ENCODE measurements at places on chromosomes 12 and 14.

- no peak for DNase-seq
Observed at GRCh38 chr12:1884651-1885050, 33.8 kb downstream of the CACNA2D4 start.

DNA sequence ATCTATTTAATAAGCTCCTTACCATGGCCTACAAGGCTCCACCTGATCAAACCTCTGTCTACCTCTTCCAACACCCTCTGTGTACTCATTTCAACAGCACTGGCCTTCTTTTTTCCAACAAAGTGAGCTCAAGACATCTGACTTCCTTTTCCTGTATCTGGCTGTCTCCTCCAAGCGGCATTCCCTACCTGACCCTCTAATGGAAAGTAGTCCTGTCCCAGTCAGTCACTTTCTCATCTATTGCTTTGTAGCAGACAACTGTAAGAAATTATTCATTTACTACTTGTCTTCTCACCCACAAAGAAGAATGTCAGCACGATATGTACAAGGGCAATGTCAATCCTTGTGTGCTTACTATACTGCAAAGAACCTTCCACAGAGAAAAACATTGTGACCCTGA lies 149.6 kb downstream of the MED13L start:
- DNase-seq, result no peak

DNA sequence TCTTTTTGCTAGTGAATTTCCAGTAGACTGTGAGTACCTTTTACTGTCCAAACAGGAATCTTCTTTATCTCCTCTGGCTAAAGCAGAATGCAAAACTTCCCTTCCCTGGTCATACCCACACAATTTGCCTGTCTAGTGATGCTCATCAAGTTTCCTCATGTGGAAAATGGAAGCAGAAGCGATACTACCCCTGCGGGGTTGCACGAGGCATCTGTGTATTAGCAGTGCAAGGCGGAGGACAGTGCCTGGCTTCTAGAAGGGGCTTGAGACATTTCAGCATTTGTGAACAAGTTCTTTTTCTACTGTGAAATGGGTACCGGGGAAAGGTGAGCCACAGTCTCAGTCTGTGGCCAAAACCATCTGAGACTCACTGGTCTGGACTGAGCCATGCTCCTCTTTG lies 340.9 kb downstream of the AACS start:
- DNase-seq, result no peak

DNA sequence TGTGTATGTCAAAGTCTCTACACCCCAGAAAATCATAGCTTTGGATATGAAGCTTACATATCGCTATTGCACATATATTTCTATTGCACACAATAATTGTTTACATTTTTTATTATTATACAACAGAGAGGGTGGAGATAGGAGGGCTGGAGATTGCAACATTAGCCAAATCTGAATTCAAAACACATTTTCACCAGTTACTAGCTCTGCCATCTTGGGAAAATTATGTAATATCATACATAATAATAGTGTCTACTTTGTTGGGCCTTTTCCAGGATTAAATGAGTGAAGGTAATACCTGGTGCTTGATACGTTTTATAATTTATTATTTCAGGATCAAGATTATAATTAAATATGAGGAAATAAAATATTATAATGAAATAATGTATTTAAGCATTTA lies 507.4 kb upstream of the TBX3 start:
- DNase-seq, result no peak

- no peak for DNase-seq
Observed at GRCh38 chr12:66430106-66430505, 127.8 kb downstream of the HELB start.

DNA sequence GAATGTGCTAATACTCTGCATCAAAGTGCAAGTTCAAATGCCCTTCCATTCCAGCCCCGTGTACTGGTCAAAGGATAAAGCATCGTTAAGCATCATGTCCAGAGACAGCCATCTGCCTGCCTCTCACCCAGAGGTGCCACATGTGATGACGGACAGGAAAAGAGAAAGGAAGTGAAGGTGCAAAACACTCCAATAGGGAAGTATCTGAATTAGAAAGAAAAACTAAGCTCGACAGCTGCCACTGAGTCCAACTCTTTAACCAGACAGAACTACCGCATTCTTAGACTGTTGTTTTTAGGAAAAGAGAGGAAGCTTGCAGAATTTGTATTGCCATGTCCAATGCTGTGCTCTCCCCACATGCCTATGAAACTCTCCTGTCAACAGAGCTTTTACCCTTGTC lies 465.0 kb upstream of the SOX5 start:
- no peak for DNase-seq

- peak; percentile 75 for DNase-seq
Observed at GRCh38 chr12:77685112-77685511, 145.6 kb upstream of the NAV3 start.

DNA sequence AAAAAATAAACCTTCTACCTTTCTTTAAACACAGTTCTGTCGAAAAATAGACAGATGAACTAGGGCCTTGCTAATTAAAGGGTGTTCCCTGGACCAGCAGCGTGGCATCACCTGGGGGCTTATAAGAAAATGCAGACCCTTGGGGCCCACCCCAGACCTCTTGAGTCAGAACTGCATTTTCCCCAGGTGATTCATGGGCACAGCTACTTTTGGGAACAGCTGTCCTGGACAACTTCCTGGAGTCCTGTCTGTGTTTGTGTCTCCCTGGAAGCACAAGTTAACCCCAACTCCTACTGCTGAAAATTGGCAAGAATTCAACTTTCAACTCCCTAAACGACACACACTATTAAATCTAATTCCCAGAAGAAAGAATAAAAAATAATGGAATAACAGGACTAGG lies 17.8 kb downstream of the FBLN5 start:
- no peak for DNase-seq

GRCh38 chr12:100295764-100296555 lies 29.0 kb downstream of the SCYL2 start:
- DNase-seq, result peak; percentile 16

DNA sequence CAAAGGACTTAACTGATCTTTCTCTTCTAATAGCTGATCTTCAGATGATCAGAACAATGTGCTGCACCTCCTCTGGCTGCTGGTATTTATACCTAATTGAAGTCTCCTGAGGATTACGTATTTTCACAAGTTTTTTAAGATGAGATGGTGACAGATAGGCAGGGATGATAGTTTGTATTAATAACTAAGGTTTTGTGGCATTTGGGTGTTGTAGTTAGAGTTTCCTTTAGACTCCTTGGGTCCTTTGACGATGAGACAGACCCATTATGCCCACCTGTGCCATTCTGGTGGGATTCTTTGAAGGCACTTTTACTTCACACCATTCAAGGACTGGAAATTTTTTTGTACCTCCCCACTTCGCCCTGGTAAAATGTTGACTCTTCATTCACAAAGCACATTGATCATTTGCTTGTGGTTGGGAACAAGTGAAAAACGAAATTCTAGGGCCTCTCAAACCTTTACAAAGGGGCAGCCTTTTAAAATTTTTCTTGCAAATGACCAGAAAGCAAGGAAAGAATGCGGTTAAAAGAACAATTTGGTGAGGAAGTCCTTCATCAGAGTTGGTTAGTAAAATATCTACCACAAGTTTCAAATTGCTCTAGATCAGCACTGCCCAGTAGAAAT lies at the start of gene IFNG:
IFNG (minus strand) TSS at position 60 of the 624 bp plus-strand sequence. CDS start 125 bp downstream, outside the sequence.
- no peak for DNase-seq

- DNase-seq, result no peak
Observed at GRCh38 chr14:80278293-80279023, 67.2 kb upstream of the DIO2 start.

DNA sequence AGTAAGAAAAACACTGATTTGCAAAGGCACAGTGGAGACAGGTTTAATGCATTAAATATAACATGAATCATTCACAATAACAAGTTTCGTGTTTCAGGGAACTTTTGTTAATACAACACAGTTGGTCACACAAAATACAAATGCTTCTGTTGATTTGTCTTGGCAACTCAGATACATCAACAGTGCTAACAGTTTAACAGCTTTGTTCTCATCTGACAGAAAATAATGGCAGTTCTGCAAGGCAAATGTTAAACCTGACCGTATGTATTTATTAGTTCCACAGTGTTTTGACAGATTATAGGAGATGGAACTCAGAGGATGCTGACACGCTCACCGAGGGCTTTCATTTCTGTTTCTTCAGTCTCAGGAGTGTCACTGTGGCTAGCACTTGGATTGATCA lies 350.7 kb downstream of the PRKD1 start:
- no peak for DNase-seq

GRCh38 chr12:110304061-110304551 lies 23.1 kb downstream of the ATP2A2 start:
- peak; percentile 32 for DNase-seq

- no peak for DNase-seq
Observed at GRCh38 chr12:12323118-12323517, 26.9 kb downstream of the MANSC1 start.

- DNase-seq, result no peak
Observed at GRCh38 chr14:72544615-72545387, 349.1 kb downstream of the DPF3 start.

DNA sequence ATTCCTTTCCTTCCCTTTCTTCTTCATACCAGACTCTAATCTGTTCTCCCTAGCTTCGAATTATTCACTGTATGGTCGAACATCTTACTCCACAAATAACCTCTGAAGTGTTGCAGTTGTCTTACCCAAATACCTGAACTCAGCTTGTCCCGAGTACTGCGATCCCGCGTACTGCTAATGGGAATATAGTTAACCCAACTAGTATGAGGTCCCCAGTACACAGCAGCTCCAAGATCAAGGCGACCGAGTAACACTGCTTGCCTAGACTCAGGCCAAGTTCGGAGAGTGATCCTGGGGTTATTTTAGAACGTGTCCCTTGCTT lies 462 bp upstream of the ETNK1 start:
- DNase-seq, result no peak

- no peak for DNase-seq
Observed at GRCh38 chr12:75836533-75836932, 195.0 kb downstream of the PHLDA1 start.

- DNase-seq, result no peak
Observed at GRCh38 chr12:126139355-126139754, 1074.1 kb downstream of the AACS start.

DNA sequence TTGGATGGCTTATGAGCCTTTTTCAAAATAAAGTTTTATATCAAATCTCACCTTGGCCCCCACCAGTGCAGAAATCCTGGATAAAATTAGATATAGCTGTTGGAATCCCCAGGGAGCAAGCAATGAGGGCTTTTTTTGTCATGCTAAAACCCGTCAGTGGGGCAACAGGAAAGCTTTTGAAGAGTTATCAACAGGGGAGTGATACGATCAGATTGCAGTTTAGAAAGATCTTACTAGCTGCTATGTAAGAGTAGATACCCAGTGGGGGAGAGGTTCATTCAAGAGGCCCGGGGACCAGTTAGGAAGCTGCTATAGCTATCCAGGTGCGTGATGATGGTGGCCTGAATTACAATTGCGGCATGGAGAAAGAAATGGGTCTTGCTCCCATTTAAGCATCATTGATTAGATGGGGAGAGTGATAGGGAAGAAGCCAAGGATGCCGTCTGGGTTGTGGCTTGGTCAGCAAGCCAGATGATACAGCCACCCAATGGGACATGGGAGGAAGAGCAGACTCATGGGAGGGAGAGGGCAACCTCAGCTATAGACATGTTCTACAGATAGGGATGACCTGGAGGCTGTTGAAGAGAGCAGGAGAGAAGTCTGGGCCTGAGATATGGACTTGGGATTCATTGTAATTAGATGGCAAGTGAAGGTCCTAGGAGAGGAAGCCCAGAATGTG lies 272.4 kb downstream of the DPF3 start:
- no peak for DNase-seq

GRCh38 chr12:3456809-3457208 lies 34.2 kb upstream of the PRMT8 start:
- DNase-seq, result no peak

GRCh38 chr12:18454330-18454729 lies 193.0 kb downstream of the PIK3C2G start:
- DNase-seq, result no peak

DNA sequence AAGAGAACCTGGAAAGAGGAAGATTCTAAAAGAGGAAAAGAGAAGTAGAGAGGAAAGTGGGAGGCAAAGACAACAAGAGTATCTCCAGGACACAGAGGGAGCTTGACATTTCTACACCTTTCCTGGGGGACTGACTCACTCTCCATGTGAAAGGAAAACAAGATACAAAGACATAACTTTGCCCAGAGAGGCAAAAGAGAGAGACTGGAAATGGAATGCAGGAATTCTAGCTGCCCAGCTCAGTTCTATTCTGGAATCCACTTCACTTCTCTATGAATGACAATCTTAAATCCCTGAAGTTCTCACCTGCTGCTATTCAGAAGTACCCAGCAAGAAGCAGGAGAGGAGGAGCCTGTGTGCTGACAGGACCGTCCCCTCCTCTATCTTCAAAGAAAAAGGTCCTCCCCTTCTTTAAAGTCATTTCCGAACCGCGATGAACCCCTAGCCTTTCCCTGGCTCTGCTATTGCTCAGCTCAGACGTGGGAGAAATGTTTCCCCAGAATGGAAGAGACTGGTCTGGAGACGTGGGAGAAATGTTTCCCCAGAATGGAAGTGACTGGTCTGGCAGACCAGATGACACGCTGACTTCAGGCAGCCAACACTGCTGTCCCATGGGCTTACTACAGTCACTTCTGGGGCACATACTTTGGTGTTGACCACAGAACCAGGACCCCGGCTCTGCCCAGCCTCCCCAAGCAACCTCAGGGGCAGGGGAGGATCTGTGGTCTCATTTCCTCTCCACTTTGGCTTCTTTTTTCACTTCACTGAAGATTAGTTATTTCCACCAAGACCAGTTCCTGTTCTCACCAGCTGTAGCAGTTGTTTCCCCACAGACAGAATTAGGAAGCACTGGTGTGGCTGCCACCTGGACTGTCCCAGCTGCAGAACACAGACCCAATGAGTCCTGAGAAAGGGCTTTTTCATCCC lies 8.3 kb downstream of the FMNL3 start:
- no peak for DNase-seq

DNA sequence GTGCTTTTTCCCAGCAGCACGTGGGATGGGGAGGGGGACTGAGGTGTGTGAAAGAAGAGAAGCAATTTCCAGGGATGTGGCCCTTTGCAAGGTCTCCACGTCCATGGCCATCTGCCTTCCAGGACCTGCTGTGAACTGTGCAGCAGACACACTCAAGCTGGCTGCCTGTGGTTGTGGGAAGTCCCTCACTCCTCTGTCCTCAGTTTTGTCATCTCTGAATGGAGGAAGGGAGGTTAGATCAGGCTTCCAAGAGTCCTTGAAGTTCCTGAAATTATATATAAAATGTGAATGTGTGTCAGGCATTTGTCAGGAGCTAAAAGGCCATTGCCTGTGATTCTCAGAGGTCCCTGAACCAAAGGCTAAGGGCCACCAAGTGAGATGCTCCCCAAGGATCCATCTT lies 328.2 kb downstream of the CACNA1C start:
- DNase-seq, result no peak

- DNase-seq, result no peak
Observed at GRCh38 chr12:68587448-68587873, 23.2 kb upstream of the RAP1B start.

GRCh38 chr12:93135286-93136239 lies 206.5 kb upstream of the EEA1 start:
- DNase-seq, result no peak

DNA sequence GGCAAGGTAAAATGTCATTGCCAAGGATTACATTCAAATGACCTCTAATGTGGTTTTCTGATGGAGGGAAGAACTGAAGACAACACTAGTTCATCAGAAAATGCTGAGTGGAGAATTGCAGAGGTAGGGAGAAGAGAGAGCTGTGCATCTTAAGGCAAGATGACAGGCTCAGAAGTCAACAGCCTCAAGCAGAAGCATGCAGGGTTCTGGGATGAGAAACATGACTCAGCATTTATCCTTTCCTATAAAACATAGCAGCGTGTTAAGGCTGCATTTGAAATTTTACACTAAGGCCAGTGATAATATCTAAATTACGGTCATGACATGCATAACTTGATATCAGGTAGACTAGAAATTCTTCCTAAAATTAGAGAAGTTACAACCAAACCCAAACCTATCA lies 53.7 kb upstream of the DYRK2 start:
- DNase-seq, result no peak

Data from amniotic stem cell (primary cell).